Aorta (tissue), 5 donors: ENCODE measurements at places on chromosomes 6 and 20. TPM values are rescaled to one million over a fixed set of nuclear protein-coding genes. Genes with fewer than 3 reads are reported as not detected.

DNA sequence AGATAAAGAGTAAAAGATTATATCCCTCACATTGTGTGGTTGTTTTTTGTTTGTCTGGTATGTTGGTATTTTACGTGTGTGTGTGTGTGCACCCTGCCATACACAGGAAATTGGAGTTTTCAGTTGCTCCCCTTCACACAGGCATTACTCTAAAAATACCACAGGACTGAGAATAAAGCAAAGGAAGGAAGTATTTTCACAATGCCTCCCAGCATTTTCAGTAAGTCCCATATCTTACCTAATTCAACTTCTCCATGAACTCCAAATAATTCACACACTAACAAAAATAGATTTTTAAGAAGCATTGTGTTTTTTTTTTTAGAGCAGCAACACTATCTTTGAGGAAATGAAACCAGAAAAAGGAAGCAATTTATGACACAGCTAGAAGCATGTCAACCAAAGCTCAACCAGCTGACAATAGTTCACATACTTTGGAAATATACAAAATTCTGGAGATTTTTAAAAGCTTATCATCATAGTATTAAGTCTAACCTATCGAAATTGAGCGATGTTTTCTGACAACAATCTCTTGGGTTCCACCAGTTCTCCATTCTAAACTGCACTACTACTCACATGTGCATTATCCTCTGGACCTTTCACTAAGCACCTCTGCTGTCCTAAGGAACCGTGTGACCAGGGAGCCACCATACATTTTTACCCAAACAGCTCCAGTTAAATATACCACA is 2.1 kb downstream of the UBE2J1 start:
- H3K36me3 ChIP-seq = no peaks in the 10 kb centered on the region
- no peak overlapping the region for H3K4me3 ChIP-seq
- no peaks in the 10 kb centered on the region for H3K27me3 ChIP-seq
- H3K4me1 ChIP-seq = peaks cover 1% of the 10 kb centered on the region
- no peak overlapping the region for H3K27ac ChIP-seq
- DNase-seq = no peak

- peak; percentile 53 for DNase-seq
- H3K36me3 ChIP-seq = no peaks in the 10 kb centered on the region
- H3K27me3 ChIP-seq = no peaks in the 10 kb centered on the region
- H3K4me1 ChIP-seq = peaks cover 8% of the 10 kb centered on the region
Observed at GRCh38 chr6:111662794-111663593, 57.3 kb upstream of the TRAF3IP2 start.

DNA sequence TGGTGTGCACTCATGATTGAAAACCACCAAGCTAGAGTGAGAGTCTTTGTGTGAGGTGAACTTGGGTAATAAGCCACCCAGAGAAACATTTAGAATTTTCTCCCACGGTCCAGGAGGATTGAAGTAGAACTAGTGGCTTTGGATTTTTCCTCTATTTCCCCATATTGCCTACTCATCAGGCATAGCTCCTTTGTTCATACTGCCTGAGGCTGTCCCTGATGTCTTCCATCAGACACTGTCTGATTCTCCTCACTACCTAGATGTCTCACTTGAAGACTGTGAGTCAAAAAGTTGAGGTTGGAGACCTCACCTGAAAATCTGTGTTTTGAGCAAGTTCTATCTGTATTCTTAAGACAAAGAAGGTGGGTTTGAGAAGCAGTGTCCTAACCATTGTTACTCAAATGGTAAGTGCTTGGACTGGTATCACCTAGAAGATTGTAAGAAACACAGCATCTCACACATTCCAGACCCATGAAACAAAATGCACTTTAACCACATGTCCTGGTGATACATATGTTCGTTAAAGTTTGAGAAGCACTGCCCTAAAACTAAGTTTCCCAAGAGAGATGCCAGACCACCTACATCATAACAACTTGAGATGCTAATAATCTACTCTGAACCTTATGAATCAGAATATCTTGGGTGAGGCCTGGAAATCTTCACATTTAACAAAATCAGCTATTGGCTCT is 523.4 kb upstream of the BTBD3 start:
- no peak overlapping the region for H3K4me3 ChIP-seq
- no peaks in the 10 kb centered on the region for H3K4me1 ChIP-seq
- no peak overlapping the region for H3K27ac ChIP-seq
- no peaks in the 10 kb centered on the region for H3K36me3 ChIP-seq
- no peaks in the 10 kb centered on the region for H3K27me3 ChIP-seq

DNA sequence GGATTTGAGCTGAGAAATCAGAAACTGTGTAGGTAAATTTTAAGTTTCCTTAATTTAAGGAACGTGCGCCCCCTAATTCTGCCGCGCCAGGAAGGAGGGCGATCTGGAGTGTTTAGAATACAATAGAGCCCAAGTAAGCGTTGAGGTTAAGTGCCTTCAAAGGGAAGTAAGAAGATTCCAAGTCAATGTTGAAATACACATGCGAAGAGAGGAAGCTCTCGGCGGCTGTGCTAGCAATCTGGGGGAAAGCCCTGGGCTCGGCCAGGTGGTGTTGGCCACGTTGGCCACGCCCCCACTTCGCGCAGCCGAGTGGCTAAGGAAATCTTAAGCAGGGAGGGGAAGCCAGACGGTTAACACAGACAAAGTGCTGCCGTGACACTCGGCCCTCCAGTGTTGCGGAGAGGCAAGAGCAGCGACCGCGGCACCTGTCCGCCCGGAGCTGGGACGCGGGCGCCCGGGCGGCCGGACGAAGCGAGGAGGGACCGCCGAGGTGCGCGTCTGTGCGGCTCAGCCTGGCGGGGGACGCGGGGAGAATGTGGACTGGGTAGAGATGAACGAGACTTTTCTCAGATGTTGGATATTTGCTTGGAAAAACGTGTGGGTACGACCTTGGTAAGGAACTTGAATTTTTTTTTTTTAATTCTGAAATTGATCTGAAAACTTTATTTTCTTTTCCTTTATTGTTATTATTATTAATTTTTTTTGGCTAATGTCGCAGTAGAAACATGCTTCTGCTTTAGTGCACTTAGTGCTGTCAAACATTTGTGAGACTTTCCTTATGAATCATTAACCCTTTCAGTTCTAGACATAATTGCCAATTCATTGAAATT is at the start of gene PRDM1:
TSS of gene PRDM1 (plus strand) at position 353 of the 830 bp plus-strand sequence. CDS start at position 571, 218 bp downstream.
- no peaks in the 10 kb centered on the region for H3K27me3 ChIP-seq
- peak within 1 kb of the TSS; percentile 32 for H3K4me3 ChIP-seq
- H3K36me3 ChIP-seq = no peaks in the 10 kb centered on the region
- H3K27ac ChIP-seq = no peak within 1 kb of the TSS
- DNase-seq = peak; percentile 84

GRCh38 chr20:38283236-38283635 is 20.7 kb upstream of the BPI start:
- H3K4me1 ChIP-seq = no peaks in the 10 kb centered on the region
- H3K27ac ChIP-seq = no peak overlapping the region
- DNase-seq = no peak
- no peak overlapping the region for H3K4me3 ChIP-seq
- H3K36me3 ChIP-seq = no peaks in the 10 kb centered on the region

TP53TG5 gene
- 0.66 TPM for total RNA-seq

- H3K27me3 ChIP-seq = no peaks in the 10 kb centered on the region
- no peak overlapping the region for H3K27ac ChIP-seq
- no peak overlapping the region for H3K4me3 ChIP-seq
- peaks cover under 1% of the 10 kb centered on the region for H3K4me1 ChIP-seq
Observed at GRCh38 chr6:140485740-140486449, 1111.4 kb upstream of the CITED2 start.

GRCh38 chr20:13068336-13068735 is 59.6 kb downstream of the SPTLC3 start:
- H3K36me3 ChIP-seq = no peaks in the 10 kb centered on the region
- no peaks in the 10 kb centered on the region for H3K27me3 ChIP-seq
- DNase-seq = no peak
- H3K4me1 ChIP-seq = no peaks in the 10 kb centered on the region

DNA sequence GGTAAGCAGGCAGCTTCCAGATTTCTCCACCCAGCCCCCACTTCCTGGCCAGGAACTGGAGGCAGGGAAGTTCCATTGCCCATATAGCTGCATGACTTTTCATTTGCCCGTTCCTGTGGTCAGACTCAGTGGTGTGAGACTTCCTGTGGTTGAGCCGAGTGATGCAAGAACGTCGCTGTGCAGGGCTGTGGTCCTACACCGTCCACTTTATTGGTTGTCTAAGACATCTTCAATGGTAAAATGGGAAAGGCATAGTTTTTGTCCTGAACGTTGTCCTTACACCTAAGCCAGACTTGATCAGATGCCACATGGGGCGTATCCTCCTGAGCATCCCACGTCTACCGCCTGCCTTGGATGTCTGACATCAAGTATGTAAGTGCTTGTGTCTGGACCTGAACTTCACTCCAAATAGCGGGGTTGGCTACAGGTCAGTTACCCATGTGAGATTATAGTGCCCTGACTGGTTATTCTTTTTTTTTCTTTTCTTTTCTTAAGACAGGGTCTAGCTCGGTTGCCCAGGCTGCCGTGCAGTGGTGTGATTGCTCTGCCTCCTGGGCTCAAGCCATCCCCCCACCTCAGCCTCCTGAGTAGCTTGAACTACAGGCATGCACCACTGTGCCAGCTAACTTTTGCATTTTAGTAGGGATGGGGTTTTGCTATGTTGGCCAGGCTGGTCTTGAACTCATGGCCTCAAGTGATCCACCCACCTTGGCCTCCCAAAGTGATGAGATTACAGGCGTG is 25.9 kb upstream of the GTSF1L start:
- H3K4me1 ChIP-seq = no peaks in the 10 kb centered on the region
- no peak for DNase-seq

- H3K4me3 ChIP-seq = no peak overlapping the region
- no peak overlapping the region for H3K27ac ChIP-seq
- DNase-seq = no peak
Observed at GRCh38 chr6:109079981-109080380, 14.7 kb downstream of the SESN1 start.

GRCh38 chr6:79602859-79603258 is 28.3 kb upstream of the SH3BGRL2 start:
- no peak overlapping the region for H3K27ac ChIP-seq
- no peaks in the 10 kb centered on the region for H3K36me3 ChIP-seq
- no peak for DNase-seq
- no peaks in the 10 kb centered on the region for H3K4me1 ChIP-seq
- H3K4me3 ChIP-seq = no peak overlapping the region

SLC22A16 gene
- 0.69 TPM for total RNA-seq

PRSS16 gene
- total RNA-seq = 0.75 TPM

CAPN11 gene
- 0.81 TPM for total RNA-seq

DNA sequence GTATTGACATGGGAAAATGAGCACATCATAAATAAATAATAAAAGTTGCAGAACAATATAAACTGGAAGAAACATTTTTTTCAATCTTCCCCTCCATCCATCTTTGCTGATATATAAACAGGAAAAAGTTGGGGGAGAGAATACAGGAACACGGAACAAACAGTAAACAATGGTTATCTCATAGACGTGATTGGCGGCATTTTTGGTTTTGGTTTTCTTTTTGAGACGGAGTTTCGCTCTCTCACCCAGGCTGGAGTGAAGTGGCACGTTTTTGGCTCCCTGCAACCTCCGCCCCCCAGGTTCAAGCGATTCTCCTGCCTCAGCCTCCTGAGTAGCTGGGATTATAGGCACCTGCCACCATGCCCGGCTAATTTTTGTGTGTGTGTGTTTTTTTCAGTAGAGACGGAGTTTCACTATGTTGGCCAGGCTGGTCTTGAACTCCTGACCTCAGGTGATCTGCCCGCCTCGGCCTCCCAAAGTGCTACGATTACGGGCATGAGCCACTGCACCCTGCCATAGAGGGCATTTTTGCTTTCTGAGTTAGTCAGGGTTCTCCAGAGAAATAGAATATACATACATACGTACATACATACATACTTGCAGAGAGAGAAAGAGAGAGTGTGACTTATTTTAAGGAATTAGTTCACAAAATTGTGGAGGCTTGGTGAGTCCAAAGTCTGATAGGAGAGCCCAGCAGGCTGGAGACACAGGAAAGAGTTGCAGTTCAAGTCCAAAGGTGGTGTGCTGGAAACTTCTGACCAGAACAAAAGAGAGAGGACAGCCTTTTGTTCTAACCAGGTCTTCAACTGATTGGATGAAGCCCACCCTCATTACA is 22.6 kb downstream of the GNL1 start:
- DNase-seq = no peak
- H3K4me3 ChIP-seq = no peak overlapping the region
- no peaks in the 10 kb centered on the region for H3K36me3 ChIP-seq
- H3K4me1 ChIP-seq = no peaks in the 10 kb centered on the region
- no peaks in the 10 kb centered on the region for H3K27me3 ChIP-seq
- H3K27ac ChIP-seq = no peak overlapping the region

DNA sequence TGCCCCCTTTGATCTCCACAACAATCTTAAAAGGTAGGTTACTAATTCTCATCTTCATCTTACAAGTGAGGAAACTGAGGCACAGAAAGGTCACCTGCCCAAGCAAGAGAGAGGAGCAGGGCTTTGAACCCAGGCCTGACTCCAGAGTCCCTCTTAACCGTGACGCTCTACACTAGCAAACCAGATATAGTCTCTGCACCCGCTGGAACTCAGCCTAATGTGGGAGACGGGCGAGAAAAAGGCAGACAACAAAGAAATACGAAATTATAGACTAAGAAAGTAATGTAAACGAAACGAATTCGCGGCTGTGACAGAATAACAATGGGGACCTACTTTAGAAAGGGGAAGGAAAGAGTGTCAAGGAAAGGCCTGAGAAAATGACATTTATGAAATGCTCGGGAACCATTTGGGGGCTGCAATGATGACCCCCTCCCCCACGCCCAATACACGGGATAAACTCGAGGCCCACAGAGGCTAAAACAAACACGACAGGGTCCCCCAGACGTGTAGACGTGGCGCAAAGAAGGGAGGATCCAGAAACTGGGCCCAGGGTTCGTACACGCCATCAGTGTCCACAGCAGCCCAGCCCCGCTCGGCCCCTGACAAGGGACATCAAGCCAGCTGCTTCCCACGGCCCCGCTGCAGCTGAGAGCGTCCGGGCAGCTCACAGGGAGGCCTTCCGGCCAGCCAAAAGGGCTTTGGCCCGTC is 637 bp downstream of the TRPC4AP start:
- no peaks in the 10 kb centered on the region for H3K27me3 ChIP-seq
- no peaks in the 10 kb centered on the region for H3K4me1 ChIP-seq
- H3K4me3 ChIP-seq = peak overlapping the region; percentile 97
- no peak overlapping the region for H3K27ac ChIP-seq
- H3K36me3 ChIP-seq = no peaks in the 10 kb centered on the region

CCN6 gene
- not detected for total RNA-seq

PPP1R14C gene
- total RNA-seq = 0.18 TPM

DNA sequence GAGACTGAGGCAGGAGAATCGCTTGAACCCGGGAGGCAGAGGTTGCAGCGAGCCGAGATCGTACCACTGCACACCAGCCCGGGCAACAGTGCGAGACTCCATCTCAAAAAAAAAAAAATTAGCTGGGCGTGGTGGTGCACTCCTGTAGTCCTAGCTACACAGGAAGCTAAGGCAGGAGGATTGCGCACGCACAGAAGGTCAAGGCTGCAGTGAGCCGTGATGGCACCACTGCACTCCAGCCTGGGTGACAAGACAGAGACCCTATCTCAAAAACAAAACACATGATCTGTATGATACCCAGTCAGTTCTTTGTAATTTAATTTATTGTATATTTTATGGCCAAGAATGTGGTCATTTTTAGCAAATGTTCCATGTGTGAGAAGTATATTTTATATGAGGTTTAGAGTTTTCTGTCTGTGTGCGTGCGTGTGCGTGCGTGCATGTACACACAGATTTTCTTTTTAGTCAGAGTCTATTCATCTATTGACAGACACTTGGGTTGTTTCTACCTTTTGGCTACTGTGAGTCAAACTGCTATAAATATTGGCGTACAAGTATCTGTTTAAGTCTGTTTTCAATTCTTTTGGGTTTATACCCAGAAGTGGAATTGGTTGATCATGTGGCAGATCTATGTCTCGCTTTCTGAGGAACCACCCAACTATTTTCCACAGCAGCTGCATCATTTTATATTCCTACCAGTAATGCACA is 22.2 kb upstream of the MYL9 start:
- no peaks in the 10 kb centered on the region for H3K36me3 ChIP-seq
- no peak overlapping the region for H3K4me3 ChIP-seq
- H3K27me3 ChIP-seq = no peaks in the 10 kb centered on the region
- H3K27ac ChIP-seq = no peak overlapping the region
